SW480 (cell line): ENCODE measurements at places on chromosomes 6 and 20.

GRCh38 chr20:44196271-44196670 is 9.3 kb upstream of the JPH2 start:
- DNase-seq, result no peak

DNA sequence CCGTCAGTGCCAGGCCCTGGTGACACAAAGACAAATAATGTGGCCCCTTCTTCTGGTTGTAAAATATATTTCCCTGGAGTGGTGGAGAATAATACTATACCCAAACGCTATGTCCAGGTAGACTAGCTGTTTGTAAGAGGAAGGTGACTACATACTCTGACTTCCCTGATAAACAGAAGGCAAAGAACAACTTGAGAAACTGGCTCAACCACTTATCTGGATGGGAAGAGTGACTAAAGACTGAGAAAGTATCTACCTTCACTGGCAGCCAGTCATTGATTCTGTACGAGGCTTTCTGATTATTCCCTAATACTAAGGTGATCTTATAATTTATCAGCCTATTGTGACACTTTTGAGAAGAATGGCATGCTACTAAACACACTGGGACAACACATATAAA is 569.7 kb downstream of the EPHA7 start:
- no peak for DNase-seq

GRCh38 chr6:45830441-45831139 is 185.1 kb downstream of the CLIC5 start:
- DNase-seq, result no peak

DNA sequence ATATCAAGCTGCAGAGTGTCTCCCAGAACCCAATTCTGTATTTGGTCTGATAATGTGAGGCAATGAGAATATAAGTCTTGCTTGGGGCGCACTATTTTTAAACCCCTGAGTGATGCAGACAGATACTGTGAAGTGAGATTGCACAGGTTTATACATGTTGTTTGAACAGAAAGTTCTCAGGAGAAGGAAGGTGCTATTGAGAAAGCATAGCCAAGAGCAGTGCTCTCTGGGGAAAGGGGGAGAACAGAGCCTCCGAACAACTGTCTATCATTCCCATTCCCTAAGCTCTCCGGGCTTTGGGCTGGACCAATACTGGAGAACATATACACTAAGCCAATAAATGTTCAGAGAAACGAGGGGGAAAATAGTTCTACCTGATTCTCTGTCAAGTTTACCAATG is 75.8 kb downstream of the PERP start:
- DNase-seq, result no peak

GRCh38 chr6:118774581-118774980 is 119.4 kb upstream of the ASF1A start:
- no peak for DNase-seq

- no peak for DNase-seq
These were observed 58.9 kb downstream of the FOXO3 start for GRCh38 chr6:108619431-108620197.

- no peak for DNase-seq
These were observed 153.4 kb downstream of the MBOAT1 start for GRCh38 chr6:20058912-20059311.

DNA sequence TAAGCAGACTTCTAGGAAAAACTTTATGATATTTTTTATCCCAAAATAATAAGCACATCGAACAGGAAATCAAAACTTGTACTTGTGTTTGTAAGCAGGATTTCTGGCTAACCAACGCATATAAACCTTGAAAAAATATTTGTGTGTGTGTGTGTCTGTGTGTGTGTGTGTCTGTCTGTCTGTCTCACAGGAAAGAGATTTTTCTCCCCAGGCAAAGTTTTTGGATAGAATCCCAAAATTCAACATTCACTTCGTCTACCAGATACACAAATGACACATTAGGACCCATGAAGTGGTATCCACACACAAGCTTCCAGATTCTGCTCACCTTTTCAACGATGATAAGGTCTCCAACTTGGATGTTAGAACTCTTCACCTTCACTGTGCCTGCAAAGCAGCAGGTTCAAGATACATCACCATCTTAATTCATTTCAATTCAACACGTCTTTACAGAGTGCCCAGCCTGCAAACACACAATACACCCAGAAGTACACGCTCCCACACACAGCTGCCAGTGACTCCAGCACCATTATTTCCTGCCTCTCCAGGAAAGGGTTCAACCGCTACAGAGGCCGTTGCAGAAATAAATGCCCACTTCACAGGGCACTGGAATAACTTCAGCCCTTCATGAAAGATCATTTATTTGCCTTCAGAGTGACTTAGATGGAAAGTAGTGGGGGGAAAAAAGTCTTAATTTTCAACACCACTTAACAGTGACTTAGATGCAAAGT is 70.9 kb downstream of the ATP9A start:
- DNase-seq, result no peak

DNA sequence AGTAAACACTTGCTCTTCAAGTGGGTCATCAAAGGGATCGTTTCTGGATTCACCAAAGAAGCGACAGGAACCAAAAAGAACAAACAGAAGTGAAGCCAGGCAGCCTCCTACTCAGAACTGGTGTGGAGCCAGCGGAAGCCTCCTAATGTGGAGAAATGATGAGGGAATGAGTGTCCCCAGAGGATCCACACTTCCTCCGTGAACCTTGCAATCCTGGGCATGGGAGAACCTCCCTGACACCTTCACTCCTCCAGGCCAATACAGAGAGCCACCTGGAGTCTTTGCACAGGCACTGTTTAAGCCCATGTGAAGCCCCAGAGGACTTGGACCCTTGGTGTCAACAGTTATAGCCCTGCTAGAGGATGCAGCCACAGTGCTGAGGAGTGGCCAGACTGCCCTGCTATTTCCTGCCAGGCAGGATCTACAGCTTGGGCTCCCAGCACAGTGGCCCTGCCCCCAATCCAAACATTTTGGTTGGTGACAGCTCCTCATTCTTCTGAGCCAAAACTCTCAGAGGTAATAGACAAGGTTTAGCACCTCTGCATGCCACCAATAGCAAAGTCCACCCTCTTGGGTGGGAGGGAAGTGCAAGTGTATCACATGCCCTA is 23.2 kb upstream of the SERINC1 start:
- no peak for DNase-seq

DNA sequence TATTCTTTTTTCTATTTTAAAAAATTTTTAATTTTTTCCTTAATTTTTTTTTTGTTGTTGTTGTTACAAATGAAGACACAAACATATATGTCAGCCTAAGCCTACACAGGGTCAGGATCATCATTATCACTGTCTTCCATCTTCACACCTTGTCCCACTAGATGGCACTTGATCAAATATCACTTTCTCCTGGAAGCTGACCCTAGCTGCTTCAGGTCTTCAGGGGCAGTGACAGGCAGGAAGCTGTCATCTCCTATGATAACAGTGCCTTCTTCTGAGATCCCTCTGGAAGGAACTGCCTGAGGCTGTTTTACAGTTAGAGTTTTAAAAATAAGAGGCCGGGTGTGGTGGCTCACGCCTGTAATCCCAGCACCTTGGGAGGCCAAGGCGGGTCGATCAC is 70.2 kb upstream of the EEF1E1 start:
- peak; percentile 27 for DNase-seq

- DNase-seq, result no peak
These were observed 453.2 kb upstream of the PTCHD4 start for GRCh38 chr6:48564036-48564820.

- DNase-seq, result no peak
These were observed 6.2 kb downstream of the BEND6 start for GRCh38 chr6:56961151-56961550.

DNA sequence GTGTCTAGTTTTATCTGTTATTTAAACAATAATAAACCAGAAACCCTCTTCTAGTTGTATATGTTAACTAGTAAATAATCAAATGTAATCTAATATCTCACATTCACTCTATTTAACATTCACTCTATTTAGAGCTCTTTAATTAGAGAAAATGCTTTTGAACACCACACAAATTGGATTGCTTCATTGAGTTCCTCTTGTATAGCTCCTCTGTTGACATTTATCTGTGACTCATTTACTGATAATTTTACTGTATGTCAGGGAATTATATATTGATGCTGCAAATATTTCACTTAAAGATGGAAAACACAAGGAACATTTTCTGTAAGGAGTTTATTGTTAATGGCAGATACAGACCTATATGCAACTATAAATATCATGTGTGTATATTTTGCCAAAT is 594.6 kb downstream of the COL12A1 start:
- no peak for DNase-seq
